Lower lobe of right lung (tissue), 2 donors: ENCODE measurements at places on chromosomes 11 and 22.
A peak's percentile ranks its signal among the peaks of the same experiment; 100 is the strongest.

- no peak for DNase-seq
Observed at GRCh38 chr11:27241311-27242122, 121.5 kb downstream of the CCDC34 start.

GRCh38 chr11:68257477-68258362, 14.1 kb downstream of the C11orf24 start:
- DNase-seq: peak; percentile 99

DNA sequence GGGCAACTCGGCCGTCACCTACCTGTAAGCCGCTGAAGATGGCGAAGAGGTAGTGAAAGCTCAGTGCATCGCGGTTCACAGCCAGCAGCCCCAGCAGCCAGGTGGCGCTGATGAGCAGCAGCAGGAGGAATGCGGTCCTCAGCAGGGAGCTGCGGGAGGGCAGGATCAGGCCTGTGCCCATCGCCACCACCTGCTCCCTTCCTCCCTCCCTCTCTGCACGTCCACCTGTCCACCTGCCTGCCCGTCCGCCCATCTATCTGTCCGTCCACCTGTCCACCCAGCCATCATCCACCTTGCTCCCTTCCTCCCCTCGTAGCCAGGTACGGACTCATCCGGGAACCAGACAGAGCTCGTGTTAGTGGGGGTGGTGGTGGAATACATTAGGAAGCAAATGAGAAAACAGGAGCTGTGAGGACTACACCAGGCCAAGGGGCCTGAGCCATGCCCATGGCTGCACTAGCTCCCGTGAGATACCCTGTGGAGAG, 32.2 kb downstream of the TRMU start:
- peak; percentile 82 for DNase-seq

- DNase-seq: no peak
Observed at GRCh38 chr11:117613521-117613920, 183.5 kb downstream of the DSCAML1 start.

DNA sequence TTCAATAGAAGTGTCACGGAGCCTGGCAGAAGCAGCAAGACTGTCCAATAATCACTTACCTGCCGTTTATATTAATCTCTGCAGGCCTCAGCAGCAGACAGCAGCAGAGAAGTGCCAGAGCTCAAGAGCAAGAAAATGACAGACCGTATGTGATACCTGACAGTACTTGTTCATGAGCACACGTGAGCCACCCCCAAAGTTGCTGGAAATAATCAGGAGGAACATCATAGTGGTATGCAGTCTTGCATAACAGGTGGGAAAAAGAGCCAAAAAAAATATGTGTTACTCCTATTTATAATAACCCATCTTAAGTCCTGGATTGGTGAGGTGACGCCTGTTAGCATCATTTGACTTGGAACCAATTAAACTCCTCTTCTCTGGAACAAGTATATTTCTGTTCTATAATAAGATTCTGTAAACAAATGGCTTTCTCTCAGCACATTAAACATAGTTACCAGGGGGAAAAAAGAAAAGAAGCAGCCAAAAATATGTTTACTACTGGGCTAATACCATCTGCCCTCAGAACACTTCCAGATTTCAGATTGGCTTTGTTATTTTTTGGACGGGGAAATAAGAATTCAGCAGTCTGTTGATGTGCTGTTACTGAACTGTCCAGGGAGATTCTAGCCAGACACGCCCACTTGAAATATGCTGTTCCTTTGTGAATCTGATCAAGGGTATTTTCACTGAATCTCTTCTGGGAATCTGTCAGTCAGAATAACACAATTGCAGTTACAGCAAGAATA, 7.9 kb upstream of the SLN start:
- DNase-seq: no peak

- no peak for DNase-seq
Observed at GRCh38 chr11:47067401-47067800, 109.3 kb downstream of the ARFGAP2 start.

- no peak for DNase-seq
Observed at GRCh38 chr11:2132246-2132645, 6.9 kb downstream of the IGF2 start.

GRCh38 chr22:27597703-27598444, 203.7 kb downstream of the MN1 start:
- DNase-seq: no peak

DNA sequence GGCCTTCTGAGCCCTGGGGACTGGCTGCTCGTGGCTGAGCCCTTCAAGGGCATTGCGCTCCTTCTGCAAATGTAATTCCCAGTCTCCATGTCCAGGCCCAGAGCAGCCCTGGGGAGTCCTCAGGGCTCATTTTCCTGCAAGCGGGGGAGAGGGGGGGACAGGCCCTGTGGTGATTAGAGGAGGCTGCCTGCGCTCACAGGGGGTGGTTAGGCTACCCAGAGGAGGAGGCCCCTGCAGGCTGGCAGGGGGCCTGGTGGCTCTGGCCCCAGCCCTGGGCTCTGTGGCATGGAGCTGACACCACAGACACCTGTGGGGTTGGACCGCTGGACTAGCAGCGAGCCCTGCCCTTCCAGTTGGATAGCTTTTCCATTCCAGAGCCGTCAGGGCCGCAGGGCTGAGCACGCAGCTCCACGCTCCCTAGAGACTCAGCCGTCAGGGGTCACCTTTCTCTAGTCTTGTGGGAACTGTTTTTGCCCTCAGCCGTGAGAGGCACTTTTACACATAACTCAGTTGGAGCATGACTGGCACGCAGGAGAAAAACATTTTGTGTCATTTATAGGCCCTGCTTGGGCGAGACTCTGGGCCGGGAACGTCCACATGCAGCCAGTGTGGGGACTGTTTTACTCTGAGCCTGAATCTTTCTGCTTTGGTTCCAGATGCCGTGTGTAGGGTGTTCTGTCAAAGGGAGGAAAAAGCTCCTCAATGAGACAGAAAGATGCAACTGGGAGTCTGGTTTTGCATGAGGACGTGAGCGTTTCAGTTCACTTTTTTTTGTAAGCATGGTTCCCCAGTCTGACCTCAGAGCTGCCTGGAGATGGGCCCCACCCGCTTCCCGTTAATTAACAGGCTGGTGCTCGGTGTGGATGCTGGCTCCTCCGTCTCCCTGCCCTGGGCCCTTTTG, 58.1 kb downstream of the LRP5 start:
- peak; percentile 63 for DNase-seq

GRCh38 chr22:23302171-23303002, 122.1 kb downstream of the BCR start:
- peak; percentile 32 for DNase-seq

DNA sequence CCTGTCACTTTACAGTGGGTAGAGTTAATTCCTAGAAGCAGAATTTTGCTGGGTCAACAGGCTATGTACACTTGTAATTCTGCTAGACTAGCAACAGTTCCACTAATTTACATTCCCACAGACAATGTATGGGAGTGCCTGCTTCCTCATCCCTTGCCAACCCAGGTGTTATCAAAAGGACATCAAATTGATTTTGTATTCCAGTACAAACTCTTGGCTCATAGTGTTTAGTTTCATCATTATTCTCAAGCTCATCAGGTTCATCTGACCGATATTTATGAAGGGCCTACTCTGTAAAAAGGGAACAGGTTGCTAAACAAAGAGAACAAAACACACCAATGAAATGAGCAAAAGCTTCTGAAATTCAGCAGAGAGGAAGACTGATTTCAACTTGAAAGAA, 30.7 kb downstream of the PITPNB start:
- no peak for DNase-seq

DNA sequence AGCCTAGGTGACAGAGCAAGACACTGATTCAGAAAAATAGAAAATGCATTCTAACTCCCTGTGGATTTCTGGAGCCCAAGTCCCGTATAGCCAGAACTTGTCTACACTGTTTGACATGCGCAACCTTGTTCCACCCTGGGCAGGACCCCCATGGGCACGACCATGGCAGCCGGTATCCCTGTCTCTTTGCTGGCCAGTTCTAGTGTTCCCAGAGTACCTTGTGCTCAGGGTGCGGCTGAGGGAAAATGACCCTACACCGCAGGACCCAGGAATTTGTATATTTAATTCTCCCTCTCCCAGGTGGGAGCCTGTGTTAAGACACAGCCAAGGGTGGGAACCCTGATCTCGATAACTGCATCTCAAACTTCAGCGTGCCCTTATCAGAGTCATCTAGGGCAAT, 36.7 kb upstream of the RIC3 start:
- no peak for DNase-seq

GRCh38 chr11:66119348-66120133, 49.5 kb downstream of the PACS1 start:
- no peak for DNase-seq

DNA sequence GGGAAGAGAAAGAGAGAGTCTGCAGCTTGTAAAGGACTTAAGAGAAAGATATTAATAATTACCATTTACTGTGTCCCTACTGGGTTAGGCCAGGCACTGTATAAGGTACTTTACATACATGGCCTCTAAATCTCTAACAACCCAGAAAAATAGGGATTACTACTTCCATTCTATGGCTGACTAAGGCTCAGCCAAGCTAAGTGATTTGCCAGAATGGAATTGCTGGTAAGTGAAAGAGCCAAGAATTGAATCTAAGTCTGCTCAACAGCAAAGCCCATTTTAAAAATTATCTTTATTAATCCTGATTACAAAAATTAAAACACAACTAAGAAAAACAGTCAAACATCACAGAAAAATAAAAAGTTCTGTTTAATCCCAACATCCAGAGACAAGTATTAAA, 21.4 kb downstream of the XRRA1 start:
- no peak for DNase-seq

DNA sequence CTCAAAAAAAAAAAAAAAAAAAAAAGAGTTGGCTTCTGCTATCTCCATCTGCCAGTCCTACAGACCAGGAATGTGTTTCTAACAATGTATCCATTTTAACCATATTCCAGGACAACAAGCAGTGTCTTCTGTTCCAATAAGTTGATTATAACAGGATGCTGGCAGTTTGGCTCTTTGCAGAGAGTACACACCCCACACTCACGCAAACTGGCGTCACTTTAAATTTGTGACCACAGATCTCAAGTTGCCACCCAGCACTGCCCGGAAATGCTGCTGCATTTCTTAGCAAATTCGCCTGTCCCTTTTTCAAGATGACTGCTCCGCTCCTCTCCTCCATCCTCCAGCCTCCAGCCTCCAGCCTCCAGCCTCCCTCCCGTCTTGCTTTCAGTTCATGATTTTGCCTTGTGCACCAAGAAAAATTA, 44.3 kb downstream of the SCGB1A1 start:
- no peak for DNase-seq

DNA sequence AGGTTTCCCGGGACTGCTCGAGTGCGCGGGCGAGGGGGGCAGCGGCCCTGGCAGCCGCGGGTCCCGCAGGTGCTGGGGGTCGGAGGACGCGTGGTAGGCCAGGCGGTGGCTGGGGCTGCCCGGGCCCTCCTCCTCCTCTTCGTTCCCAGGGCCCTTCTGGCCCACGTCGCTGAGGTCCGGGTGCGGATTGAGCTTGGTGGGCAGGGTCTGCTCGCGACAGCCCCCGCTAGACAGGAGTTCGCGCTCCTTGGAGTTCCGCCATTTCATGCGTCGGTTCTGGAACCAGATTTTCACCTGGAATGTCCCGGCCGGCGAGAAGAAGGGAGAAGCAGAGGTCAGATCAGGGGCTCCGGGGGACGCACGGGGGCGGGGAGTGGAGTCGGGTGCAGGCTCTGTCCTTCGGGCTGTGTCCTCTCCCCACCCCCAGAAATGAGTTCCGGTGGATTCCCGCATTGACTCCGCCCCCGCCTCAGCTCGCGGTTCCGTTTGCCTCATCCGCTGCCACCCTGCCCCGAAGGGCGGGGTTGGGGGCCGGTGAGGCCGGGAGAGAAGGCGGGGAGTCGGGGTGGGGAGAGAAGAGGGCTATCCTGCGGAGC, 3.9 kb downstream of the DBX1 start:
- no peak for DNase-seq

DNA sequence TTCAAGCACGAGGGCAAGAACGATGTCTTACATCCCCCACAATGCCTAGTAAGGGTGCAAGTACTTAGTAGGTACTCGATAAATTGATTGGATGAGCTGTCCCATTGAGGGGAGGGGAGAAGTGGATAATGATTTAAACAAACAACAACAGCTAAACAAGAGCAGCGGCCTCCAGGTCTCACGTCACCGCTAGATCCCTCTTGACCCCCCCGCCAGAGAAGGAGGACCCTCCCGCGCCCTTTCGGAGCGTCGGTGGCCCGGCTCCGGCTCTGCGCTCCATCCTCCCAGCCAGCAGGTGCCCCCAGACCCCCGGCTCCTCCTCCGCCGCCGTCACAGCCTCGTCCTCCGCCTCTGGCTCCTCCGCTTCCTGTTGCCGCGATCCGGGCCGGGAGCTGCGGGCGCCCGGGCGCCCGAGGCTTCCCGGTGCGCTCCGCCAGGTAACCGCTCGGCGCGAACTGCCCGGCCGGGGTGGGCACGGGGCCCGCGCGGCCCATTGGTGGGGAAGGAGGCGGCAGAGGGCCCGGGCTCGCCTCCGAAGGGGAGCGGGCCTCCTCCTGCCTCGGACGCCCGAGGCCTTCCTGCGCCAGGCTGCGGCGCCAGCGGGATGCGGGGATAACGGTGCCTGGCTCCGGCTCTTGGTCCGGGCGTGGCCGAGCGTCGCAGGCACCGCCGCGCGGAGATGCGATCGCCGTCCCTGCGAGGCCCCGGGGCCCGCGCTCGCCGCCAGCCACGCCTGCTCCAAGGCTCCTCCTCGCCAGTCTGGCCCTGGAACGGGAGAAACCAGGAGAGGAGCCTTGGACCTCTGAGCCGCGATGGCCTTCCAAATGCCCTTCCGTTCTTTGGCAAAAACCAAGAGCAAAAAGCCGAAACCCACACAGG, at the start of gene TLCD5:
TSS of gene TLCD5 (plus strand) at position 368 of the 879 bp plus-strand sequence. CDS start 2,143 bp downstream, outside the sequence.
- peak; percentile 69 for DNase-seq

GRCh38 chr11:14107050-14107430, 144.5 kb downstream of the SPON1 start:
- no peak for DNase-seq

DNA sequence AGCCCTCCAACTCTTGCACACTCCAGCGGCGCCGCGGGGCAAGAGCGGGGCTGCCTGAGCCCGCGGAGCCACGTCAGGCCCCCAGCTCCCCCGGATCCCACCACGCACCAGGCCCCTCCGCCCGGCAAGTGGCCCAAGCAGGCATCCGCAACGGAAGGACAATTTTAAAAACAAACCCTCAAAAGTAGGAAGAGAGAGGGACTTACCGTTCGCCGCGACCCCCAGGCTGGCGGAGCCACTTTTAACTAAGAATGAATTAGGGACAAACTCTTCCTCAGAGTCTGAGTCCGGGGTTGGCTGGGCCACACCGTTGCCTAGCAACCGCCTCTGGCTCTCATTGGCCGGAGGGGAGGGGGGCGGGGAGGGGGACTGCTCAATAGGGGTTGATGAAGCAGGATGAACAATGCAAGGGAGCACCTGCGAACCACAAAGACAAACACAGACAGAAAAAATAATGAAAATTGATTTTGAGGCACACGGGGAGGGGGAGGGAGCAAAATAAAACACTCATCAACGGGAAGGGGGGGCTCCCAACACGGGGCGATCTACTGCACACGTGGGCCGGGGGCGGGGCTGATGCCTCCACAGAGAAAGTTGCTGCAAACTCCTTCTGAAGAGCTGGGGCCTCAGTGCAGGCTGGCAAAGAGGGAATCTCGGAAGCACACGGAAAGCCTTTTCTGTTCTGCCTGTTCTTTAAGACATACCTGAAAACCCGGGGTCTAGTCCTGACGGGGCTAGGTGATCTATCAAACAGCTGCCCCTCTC, 387.5 kb upstream of the NARS2 start:
- no peak for DNase-seq

- no peak for DNase-seq
Observed at GRCh38 chr11:27274854-27275395, 88.1 kb downstream of the CCDC34 start.
